ENCODE measurements at places on chromosomes 1 and 21.

DNA sequence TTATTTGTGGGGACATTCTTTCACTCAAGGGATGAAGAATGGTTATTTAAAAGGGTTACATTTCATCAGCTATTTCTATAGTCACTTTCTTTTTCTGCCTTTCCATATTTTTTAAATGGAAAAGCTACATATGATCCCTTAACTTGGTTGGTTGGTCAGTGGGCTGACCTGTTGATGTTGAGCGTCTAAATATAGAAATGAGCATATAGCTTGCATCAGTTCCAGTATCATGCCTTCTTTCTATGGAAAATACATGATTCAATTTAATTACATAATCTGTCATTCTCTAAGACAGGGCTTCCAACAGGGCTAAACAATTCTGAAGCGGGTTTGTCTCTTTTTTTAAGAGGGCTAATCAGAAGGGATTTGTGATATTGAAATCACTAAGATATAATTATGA lies 40.6 kb downstream of the TYW3 start:
- DNase-seq: no peak

- no peak for DNase-seq
These were observed 169.1 kb upstream of the PTBP2 start for GRCh38 chr1:96552451-96552850.

GRCh38 chr21:42112857-42113256 lies 41.7 kb downstream of the UMODL1 start:
- DNase-seq: no peak

- no peak for DNase-seq
These were observed 82.8 kb downstream of the PLPPR5 start for GRCh38 chr1:98921817-98922216.

DNA sequence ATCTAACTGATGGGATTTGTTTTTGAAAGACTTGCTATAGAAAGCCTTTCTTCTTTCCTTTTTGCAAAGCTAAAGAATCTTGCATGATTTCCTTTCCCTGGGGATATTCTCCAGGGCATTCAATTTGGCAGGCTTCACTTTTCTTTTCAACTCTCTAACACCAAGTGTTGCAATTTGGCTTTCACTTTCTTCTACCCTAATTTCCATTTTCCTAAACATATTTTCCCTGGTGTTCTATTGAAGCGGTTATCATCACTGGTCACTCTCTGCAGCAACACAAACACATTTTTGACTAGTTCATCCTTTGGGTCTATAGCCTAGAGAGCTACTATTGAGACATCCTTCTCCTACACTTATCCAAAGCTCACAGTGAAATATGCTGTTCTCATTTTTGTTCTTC lies 424.5 kb downstream of the NEGR1 start:
- DNase-seq: no peak

Data from stimulated activated CD4-positive, alpha-beta T cell treated with anti-CD3 and anti-CD28 coated beads, Interleukin-2, amount 100 ng/mL, for 48 hours (primary cell).